Fibroblast of skin of left quadriceps (primary cell): ENCODE measurements at places on chromosomes 1 and 21.
A peak's percentile ranks its signal among the peaks of the same experiment; 100 is the strongest.

DNA sequence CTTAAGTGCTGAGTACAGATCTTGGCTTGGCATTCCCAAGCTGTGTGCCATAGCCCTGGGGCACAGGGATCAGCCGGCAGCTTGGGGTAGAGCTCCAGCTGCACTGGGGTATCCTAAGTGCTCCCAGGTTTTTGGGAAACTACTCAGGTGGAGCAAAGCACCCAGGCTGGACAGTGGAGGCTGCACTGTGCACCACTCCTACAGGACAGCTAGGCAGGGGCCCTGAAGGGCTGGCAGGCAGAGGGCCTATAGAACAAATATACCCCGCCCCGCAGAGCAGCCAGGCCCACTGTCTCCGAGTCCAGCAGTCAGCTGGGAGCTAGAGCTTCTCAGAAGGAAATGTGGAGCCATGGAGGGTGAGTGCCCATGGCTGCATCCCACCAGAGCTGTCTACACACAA lies 691.7 kb upstream of the ADGRL2 start:
- no peak for DNase-seq

- DNase-seq, result no peak
These were observed 204.4 kb downstream of the LMX1A start for GRCh38 chr1:165152109-165152508.

- peak; percentile 96 for DNase-seq
These were observed 34.6 kb downstream of the CFAP57 start for GRCh38 chr1:43206600-43207228.

DNA sequence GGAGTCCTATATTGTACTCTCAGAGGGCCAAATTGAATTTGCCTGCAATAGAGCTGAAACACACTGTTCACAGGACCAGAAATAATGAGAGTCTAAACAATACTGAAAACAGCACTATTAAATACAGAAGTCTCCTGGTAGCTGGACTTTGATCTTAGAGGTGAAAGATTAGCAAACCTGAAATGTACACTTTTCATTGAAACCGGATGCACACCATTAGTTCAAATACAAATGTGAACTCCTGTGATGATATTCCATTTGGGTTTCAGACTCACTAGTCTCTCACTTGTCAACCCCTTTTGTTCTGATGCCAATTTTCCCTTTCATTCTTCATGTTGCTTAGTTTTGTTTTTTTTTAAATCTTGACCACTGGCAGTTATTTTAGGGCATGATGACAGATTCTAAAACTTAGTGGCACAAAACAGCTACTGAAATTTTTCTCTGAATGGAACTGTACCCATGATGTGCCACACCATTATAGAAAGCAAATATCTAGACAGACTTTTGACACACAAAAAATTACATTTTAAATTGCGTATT lies 5.9 kb upstream of the TNFSF4 start:
- no peak for DNase-seq

GRCh38 chr1:242824435-242824834 lies 299.9 kb upstream of the PLD5 start:
- peak; percentile 3 for DNase-seq

GRCh38 chr1:36440646-36441045 lies 9.6 kb downstream of the OSCP1 start:
- DNase-seq, result no peak

DNA sequence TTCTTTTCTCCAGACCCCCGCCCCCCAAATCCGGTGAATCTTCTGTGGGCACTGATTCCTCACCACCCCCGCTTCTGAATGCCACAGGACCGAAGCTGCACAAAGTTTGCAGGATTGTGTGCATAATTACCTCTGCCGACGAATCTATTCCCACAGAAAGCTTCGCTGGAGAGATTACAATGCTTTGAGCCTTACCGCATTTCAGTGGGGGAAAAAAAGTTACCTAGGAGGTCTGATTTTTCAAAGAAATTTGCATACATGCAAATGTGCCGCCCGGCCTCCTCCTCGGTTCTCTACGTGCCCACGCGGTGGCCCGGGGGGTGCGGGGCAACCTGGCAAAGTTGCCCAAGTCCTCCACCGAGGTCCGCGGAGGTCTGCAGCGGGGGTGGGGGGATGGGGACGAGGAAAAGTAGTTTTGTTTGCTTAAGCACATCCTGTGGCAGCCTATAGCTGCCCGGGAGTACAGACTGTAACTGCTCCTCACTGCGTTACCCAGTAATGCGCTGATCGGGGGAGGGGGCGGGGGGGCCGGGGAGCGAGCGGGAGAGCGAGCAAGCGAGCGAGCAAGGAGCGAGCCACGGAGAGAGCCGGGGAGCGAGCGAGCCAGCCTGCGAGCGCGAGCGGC lies 563 bp upstream of the NFIA start:
- DNase-seq, result no peak

DNA sequence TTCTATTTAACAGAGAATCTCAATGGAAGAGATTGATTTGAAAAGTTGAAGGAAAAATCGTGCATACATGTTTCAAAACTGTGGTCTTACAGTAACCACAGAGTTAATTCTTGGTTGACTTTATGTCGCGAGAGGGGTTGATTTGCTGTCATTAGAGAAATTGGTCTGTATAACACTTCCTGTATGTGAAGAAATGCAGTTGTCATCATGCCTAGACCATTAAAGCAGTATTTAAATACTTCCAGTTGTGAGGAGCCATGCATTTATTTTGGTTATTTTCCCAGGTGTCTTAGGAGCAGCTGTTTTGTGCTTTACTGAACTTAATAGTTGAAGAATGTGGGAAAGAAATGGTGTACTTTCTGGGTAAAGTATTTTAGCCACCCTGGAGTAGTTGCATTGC lies 76.2 kb downstream of the NFIA start:
- peak; percentile 82 for DNase-seq

GRCh38 chr1:148160048-148160342 lies 7.9 kb upstream of the NBPF11 start:
- DNase-seq, result no peak

DNA sequence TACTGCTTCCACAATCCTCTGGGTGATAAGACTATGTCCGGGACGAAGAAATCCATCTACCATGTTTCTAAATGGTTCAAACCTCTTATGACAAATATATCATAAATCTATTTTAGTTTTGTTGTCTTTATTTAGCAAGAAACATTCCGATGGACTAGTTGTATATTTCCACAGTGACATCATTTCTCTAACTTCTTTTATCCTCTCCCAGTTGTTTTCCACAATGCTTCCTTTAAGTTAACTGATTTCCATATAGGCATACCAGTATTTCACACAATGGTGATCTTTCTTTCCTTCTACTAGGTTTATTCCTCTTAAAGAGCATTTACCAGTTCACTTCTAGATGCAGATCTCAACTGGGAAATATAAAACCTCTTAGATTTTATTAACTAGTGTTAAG lies 44.8 kb downstream of the USP1 start:
- DNase-seq, result no peak

- no peak for DNase-seq
These were observed 35.4 kb upstream of the MYBPHL start for GRCh38 chr1:109341944-109342930.

DNA sequence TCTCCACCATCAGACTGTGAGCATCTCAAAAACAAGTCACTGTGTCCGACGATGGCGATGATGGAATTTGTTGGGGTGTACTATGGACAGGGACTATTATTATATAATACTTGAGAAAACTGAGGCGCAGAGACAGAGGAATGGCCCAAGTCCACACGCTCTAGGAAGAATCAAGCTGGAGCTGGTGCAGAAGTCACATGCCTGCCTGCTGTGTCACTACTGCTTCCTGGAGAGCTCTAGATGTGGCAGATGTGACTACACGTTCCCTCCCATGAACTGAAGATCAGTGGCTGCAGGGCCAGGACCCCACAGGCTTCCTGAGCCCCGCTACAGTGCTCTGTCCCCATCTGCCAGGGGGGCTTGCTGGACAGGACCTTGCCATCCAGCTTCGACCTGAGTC lies 56.9 kb downstream of the TRABD2B start:
- DNase-seq, result no peak

DNA sequence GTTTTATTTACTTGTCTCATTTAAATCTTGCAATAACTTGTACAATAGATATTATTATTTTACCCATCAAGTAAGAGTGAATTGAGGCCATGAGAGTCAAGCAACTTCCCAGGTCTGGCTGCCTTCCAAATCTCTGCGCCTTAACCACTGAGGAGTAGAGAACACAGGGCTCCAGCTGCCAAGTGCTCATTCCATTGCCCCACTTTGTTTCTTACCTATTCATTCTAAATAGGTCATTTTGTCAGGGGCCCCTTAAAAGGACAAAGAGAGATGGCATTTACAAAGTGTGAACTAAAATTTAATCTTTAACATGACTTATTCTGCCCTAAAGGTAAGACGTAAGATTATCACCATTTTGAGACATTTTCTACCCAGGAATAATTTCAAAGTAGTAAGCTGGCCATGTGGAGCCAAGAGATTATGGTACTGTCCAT lies 3.5 kb downstream of the PPP1R15B start:
- DNase-seq, result no peak

DNA sequence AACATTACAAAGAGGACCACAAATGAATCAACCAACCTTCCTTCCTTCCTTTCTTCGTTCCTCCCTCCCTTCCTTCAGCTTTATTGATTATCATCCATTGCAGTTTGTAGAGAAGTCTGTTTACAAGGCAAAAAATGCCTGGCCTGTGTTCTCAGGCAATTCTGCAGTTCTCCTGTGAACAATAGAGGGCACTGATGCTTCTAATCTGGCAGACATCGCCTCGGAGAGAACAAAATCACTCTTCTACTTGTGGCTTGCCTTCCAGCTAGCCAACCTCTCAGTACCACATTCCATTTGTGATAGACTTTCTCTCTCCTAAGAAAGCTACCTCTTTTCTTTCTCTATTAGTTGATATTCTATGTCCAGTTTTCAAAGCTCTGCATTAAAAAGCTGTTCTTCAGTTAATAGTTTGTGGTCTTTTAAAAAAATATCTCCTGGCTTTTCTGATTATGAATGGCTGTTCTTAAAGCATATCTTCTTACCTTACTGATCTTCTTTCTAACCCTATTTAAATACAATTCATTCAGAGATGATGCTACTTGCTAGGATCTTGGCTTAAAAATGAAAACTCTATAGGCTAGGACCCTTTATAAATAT lies 26.9 kb upstream of the ESRRG start:
- DNase-seq, result peak; percentile 25

DNA sequence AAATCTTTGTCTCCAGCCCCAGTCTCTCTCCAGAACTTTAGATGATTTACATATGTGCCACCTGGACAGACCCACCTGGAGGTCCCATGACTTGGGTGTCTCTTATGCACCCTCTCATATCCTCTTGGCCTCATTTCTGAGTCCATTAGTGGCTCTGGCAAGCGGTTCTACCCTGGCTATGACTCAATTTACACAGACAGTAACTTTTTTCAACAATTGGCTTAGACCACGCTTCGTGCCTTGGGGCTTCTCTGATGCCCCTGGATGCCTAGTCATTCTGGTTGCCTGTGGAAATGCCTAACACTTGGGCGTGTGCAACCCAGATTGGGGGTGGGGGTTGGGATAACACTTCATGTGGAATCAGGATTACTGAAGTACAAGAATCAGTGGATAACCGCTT lies 57.1 kb upstream of the GADD45A start:
- no peak for DNase-seq

- peak; percentile 68 for DNase-seq
These were observed 5.4 kb upstream of the LAMC2 start for GRCh38 chr1:183180634-183181056.

GRCh38 chr1:101148980-101149379 lies 87.8 kb upstream of the S1PR1 start:
- no peak for DNase-seq

GRCh38 chr1:170513138-170513537 lies 18.8 kb upstream of the GORAB start:
- no peak for DNase-seq

DNA sequence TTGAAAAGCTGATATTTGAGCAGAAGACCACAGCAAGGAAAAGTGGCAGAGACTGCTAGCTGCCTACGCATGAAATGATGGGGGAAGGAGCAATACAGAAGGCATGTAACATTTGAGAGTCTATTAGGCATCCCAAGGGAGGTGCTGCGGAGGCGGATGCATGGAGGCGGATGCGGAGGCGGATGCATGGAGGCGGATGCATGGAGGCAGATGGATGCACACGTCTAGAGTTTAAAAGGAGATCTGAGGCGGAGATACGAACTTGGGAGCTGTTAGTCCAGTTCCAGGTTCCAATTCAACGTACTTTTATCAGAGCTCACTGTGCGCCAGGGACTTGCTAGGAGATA lies 744 bp upstream of the DDX20 start:
- no peak for DNase-seq

DNA sequence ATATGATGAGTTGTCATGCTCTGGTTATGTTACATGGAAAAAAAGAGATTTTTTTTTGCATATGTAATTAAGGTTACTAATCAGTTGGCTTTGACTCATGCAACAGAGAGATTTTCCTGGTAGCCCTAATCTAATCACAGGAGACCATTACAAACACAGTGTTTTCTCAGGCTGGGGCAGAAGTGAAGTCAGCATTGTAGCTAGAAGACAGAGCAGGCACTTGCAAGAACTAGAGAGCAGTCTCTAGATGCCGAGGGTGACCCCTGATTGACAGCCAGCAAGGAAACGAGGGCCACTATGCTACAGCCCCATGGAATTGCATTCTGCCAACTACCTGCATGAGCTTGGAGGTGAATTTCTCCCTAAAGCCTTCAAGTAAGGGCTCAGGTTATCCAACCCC lies 151.3 kb downstream of the RUNX1 start:
- DNase-seq, result no peak

DNA sequence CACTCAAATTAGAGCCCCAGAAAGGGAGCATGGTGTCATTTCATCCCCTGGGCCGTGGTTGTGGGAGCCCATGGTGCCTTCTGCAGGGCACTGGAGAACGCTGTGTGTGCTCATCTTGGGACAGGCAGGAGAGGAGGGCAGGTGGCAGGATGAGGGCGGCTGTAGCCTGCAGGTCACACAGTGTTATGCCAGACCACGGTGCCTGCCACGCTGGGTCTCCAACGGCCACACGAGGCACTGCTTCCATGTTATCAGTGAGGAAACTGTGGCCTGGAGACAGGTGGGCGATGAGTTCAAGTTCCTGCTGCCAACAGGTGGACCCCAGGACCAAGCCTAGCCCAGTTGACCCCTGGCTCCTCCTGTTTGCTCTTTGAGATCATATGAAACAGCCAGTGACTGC lies 21.0 kb downstream of the ABCG1 start:
- no peak for DNase-seq

DNA sequence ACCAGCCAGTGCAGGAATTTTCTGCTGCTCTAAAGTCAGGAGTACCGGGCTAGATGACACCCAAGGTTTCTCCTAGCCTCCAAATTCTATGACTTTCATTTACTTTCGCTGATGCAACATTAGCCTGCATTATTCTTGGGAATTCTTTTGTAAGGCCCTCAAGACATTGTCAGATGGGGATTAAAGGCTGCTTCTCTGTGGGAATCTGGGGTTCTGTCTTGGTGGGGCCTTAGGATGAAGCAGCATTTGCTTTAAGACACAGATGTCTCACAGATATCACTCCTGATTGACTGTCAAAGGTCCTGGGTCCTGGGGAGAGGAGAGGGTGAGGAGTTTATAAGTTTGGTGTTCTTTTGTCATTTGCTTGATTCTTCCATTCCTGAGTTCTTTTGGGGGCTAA lies 11.6 kb downstream of the PKP1 start:
- no peak for DNase-seq

- no peak for DNase-seq
These were observed 24.2 kb upstream of the ERICH3 start for GRCh38 chr1:74697832-74698231.
